Activated T-helper 2 cell treated with anti-CD3 and anti-CD28 coated beads, Interferon-gamma antibody, Interleukin-2, Interleukin-4, amounts not matched to agents 10 μg/mL and 5 μg/mL and 100 μg/mL, durations not matched to agents 14 hours and 24 hours and 36 hours (primary cell): ENCODE measurements at places on chromosomes 6 and 20.

DNA sequence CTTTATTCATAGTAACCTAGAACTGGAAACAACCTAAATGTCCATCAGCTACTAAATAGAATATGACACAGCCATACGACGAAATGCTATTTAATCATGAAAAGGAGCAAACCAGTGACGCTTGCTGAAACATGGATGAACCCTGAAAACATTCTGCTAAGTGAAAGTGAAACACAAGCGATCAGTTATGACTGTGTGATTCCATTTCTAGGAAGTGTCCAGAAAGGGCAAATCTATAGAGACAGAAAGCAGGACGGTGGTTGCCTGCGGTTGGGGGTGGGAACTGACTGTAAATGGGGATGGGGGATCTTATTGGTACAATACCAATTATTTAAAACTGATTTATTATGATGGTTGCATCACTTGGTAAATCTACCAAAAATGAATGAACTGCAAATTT, 126.8 kb downstream of the IPCEF1 start:
- peak; percentile 45 for DNase-seq

GRCh38 chr6:19934996-19935591, 97.9 kb downstream of the ID4 start:
- DNase-seq: no peak

- DNase-seq: no peak
Observed at GRCh38 chr6:144066741-144067484, 28.5 kb downstream of the SF3B5 start.

GRCh38 chr6:152151920-152152319, 344.4 kb downstream of the ESR1 start:
- no peak for DNase-seq

GRCh38 chr6:155122199-155122950, 127.3 kb downstream of the TIAM2 start:
- no peak for DNase-seq

GRCh38 chr20:41608606-41609005, 9.6 kb downstream of the CHD6 start:
- DNase-seq: no peak

- no peak for DNase-seq
Observed at GRCh38 chr6:138206862-138207261, 11.4 kb downstream of the PBOV1 start.

- no peak for DNase-seq
Observed at GRCh38 chr6:31908791-31909190, 6.9 kb upstream of the ZBTB12 start.

DNA sequence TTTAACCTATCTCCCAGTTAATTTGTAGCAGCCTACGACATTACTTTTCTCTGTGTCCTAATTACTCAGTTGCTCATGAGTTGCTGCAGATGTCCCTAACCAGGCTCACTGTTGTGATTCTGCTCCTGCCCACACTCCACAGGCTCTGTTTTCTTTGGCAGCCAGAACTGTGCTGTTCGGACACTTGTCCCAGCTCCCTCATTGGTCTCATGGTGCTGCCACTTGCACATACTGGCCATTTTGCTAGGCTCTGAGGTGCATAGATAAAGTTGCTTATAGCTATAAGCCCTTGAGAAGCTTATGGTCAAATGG, 55.0 kb downstream of the NOX3 start:
- no peak for DNase-seq

DNA sequence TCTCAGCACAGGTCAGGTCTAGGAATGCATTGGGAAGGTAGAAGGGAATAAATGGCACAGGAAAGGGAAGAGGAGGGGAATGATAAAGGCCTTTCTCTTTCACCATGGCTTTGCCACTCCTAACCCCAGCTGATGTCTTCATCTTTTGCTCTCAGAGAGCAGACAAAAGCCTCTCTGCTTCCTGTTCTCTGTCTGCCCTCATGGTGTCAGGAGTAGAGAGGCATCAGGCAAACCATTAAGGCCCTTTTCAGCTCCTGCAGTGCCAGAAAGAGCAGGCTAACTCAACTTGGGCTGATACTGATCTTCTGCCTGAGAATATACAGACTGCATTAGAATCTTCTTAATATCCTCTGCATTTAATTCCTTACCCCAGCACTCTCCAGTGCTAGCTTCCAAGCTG, 48.0 kb upstream of the STXBP5 start:
- no peak for DNase-seq

DNA sequence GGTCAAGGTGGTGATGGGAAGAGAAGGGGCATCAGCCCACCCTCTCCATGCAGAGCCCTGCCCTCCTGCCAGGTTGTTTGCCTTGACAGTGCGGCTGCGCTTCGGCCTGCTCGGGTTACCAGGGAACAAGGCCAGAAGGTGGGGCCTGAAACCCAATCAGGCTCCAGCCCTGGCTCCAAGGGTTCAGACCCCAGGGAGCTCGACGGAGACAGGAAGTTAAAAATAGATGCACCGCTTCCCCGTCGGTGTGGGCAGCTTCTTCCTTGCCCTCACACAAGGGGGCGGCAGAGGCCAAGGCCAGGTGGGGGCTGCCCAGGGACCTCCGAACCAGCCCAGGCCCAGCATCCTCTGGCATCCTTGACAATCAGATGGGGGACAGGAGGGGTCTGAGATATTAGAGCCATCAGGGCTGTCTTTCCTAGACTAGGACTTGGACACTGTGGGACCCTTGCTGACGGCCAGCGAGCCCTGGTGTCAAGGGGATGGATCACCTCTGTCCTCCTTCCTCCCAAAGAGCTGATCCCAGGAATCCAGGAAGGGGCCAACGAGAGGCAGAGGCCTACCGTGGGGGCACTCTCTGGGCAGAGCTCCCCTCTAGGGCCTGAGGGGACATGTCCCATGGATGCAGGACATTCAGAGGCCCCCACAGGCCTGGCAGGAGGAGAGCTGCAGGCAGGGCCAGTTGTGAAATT, 65.2 kb downstream of the RIPOR3 start:
- no peak for DNase-seq

- no peak for DNase-seq
Observed at GRCh38 chr6:77136086-77136485, 327.2 kb downstream of the HTR1B start.

- no peak for DNase-seq
Observed at GRCh38 chr6:163730246-163731210, 316.0 kb downstream of the QKI start.

- no peak for DNase-seq
Observed at GRCh38 chr20:50356525-50356885, 153.7 kb upstream of the PTPN1 start.

DNA sequence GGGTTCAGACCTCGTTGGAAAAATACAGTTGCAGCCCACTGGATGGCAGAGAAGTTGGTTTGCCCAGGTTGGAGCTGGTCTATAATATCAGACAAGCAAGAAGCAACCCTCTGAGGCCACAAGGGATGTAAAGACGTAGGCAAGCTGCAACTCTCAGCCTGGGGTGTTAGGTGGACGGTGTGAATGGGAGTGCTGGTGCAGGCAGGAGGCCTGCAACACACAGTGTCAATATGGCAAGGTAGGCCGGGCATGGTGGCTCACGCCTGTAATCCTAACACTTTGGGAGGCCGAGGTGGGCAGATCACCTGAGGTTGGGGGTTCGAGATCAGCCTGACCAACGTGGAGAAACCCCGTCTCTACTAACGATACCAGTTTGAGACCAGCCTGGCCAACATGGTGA, 10.5 kb downstream of the VPS16 start:
- no peak for DNase-seq

- DNase-seq: no peak
Observed at GRCh38 chr20:63361519-63362435, 628 bp upstream of the CHRNA4 start.

- no peak for DNase-seq
Observed at GRCh38 chr20:10618611-10619245, 55.1 kb downstream of the JAG1 start.

- no peak for DNase-seq
Observed at GRCh38 chr20:36210436-36211021, 25.7 kb upstream of the AAR2 start.

GRCh38 chr6:105620878-105621277, 218.0 kb upstream of the PREP start:
- no peak for DNase-seq

- no peak for DNase-seq
Observed at GRCh38 chr6:90811596-90812226, 224.8 kb upstream of the MAP3K7 start.

DNA sequence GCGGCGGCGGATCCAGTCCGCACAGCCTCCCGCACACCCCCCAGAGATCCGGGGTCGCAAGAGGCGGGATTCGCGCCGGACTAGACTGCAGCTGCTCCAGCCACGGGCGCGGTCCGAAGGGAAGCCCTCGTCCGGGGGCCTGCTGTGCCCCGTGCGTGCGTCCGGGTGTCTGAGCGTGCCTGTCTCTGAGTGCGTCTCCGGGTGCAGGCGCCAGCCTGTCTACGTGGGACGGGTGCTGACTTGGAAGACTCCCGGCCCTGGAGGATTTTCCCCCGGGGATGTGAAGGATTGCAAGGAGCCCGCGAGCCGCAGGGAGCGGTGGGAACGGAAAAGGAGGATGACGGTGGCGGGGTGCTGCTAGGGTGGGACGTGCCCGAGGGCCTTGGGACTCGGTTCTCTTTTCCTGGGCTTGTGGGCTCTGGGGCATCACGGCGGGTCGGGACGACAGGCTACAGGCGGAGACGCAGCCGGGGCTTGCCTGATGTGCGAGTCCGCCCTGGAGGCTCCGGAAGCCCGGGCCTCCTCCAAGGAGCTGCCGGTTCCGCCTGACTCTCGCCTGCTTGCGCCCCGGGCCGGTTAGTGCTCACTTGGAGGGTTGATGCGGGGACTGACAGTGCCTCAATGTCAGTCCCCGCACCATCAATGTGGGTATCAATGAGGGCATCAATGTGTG, 5.7 kb downstream of the MAFB start:
- DNase-seq: no peak

GRCh38 chr20:46631874-46632446, 19.3 kb downstream of the SLC13A3 start:
- no peak for DNase-seq

DNA sequence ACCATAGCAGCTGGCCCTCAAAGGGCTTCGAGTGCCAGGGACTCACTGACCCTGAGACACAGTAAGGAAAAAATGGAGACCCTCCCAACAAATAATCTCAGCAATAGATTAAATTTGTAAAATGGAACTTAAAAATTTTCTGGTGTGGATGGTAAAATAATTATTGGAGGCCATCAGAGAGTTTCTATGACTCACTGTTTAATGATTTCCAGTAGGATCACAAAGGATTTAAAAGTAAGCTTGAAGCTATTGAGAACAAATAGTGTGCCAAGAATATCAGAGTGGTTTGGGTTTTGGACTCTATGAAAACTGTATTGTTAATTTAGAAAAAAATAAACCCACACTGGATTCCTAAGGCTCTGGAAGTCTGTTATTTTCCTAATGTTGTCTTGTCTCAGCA, 115.2 kb upstream of the AKIRIN2 start:
- no peak for DNase-seq

GRCh38 chr20:59181936-59182335, 18.3 kb downstream of the ZNF831 start:
- no peak for DNase-seq

- DNase-seq: no peak
Observed at GRCh38 chr6:28789553-28790083, 134.2 kb downstream of the TRIM27 start.

- DNase-seq: no peak
Observed at GRCh38 chr6:115947966-115948541, 112.6 kb downstream of the FRK start.

- DNase-seq: no peak
Observed at GRCh38 chr20:19761841-19762240, 3.8 kb downstream of the RIN2 start.

- DNase-seq: no peak
Observed at GRCh38 chr20:20463933-20464374, 96.0 kb downstream of the INSM1 start.

- no peak for DNase-seq
Observed at GRCh38 chr6:119138906-119139541, 60.6 kb upstream of the FAM184A start.

DNA sequence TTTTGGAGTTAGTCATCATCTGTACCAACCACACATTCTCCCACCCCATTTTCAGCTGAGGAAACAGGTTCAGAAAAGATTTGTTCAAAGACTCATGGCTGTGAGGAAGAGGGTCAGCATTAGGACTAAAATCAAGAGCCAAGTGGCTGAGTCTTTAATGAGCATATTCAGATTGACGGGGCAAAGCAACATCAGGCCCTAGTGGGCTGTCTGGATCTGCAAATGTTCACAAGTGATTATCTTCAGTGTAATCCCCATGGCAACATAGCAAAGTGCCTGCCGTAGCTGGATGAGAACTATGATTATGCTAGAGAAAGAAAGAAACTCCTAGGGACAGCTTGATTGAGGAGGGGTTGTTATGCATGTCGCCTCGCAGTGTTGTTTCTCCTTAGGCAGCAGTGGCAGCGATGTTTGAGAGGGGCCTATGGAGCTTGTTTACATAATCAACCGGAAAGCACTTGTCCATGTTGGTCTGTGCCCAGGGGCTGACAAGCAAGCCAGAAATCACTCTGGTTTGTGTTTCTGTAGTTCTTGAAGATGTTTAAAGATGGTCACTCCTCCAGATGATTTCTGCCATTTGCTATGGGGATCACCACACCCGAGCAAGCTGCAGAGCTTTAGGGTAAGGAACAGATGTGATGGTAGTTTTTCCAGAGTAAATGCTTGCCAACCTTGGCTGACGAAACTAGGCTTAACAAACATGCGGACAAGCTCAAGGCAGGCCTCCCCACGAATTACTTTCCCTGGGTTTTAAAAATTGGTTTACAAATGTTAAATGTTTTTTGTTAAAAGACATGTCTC, 124.3 kb upstream of the MLIP start:
- no peak for DNase-seq

GRCh38 chr20:1761116-1761515, 103.5 kb upstream of the SIRPG start:
- no peak for DNase-seq

DNA sequence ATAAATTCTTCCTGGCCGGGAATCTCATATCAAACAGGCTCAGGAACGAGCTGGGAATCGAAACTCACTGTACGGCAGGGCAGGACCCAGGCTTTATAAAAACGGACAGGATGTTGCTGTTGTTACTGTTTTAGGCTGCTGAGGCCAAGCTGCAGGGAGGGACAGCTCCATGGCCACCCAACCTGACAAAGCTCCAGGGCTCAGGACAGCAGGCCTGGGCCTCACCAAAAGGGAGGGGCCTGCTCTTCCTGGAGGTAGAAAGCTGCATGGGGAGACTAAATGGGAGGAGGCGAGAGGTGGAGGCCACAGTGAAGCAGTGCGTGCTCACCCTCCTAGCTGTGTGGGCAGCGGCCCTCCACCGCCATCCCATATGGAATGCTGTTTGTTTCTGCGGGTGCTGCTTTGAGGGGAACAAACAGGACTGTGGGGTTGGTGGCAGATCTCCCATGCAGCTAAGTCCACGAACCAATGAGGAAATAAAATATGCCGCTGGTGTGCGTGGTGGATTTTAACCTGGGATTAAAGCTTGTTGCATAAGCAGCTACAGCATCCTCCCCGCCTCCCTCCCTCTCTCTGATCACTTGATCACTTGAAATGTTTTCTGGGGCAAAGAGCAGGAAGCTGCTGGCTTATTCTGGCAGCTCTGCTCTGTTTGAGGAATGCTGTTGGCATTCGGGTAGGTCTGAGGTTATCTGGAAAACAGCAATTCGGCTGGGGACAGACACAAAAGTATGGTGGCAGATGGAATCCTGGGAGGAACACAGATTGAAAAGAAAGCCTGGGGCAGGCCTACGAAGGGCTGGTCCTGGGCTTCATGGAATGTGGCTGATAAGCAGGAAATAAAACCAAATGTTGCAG, 2.4 kb upstream of the ZMYND8 start:
- no peak for DNase-seq

GRCh38 chr20:7627734-7628663, 312.3 kb downstream of the HAO1 start:
- no peak for DNase-seq
